Articular chondrocyte of knee joint (primary cell): ENCODE measurements at places on chromosomes 7 and 10. TPM values are rescaled to one million over a fixed set of nuclear protein-coding genes. Genes with fewer than 3 reads are reported as not detected.

The SPDYE2B gene
- total RNA-seq, result not detected in 2 replicates

The AKR1D1 gene
- not detected in 2 replicates for total RNA-seq

The ST8SIA6 gene
- not detected in 2 replicates for total RNA-seq

The GNGT1 gene
- total RNA-seq, result not detected in 2 replicates

The ZNF248 gene
- 11.1 and 13.5 TPM in 2 replicates for total RNA-seq

The ORAI2 gene
- total RNA-seq, result 34.8 and 42.3 TPM in 2 replicates
